ENCODE measurements at places on chromosomes 2 and 18. TPM values are rescaled to one million over a fixed set of nuclear protein-coding genes. Genes with fewer than 3 reads are reported as not detected.

The GALR1 gene
- total RNA-seq, result 0.24 TPM

The INPP1 gene
- total RNA-seq, result 31.8 TPM

The CD28 gene
- 7.4 TPM for total RNA-seq

The KCNG2 gene
- 0.23 TPM for total RNA-seq

The ELOA2 gene
- not detected for total RNA-seq

The ALLC gene
- total RNA-seq, result not detected

The MALL gene
- total RNA-seq, result 21.7 TPM

The STPG4 gene
- total RNA-seq, result 0.75 TPM

The UCN gene
- 1.2 TPM for total RNA-seq

The ASPRV1 gene
- total RNA-seq, result 1.9 TPM

The NIFK gene
- total RNA-seq, result 33.8 TPM

The COL4A4 gene
- total RNA-seq, result 14.1 TPM

The FBXO48 gene
- total RNA-seq, result 1.0 TPM

The MRPL53 gene
- 56.6 TPM for total RNA-seq

The RUFY4 gene
- total RNA-seq, result 0.45 TPM

The WDR35 gene
- 9.8 TPM for total RNA-seq

The REG3G gene
- total RNA-seq, result 0.71 TPM

The MROH2A gene
- not detected for total RNA-seq

The WDFY1 gene
- total RNA-seq, result 56.5 TPM

The SLC30A3 gene
- 1.8 TPM for total RNA-seq

The REV1 gene
- 50.8 TPM for total RNA-seq

The RND3 gene
- 67.0 TPM for total RNA-seq

The C2orf80 gene
- total RNA-seq, result not detected

The ABCB11 gene
- 0.21 TPM for total RNA-seq

The GATA6 gene
- 28.7 TPM for total RNA-seq

The CLIP4 gene
- total RNA-seq, result 50.1 TPM

The GPC1 gene
- 32.3 TPM for total RNA-seq

The TMSB10 gene
- 1,016 TPM for total RNA-seq

The MYOM1 gene
- 26.3 TPM for total RNA-seq

The DPYSL5 gene
- not detected for total RNA-seq

The FABP1 gene
- total RNA-seq, result not detected

The SMC6 gene
- 17.2 TPM for total RNA-seq

The TFCP2L1 gene
- 0.69 TPM for total RNA-seq

The TEX51 gene
- total RNA-seq, result not detected

The UGT1A3 gene
- total RNA-seq, result not detected

The ASNSD1 gene
- total RNA-seq, result 37.7 TPM

The CRYGD gene
- not detected for total RNA-seq

The ERICH2 gene
- 0.69 TPM for total RNA-seq

The IL1A gene
- total RNA-seq, result 0.19 TPM

The ABHD1 gene
- total RNA-seq, result not detected

The CFAP221 gene
- 2.1 TPM for total RNA-seq

The IHH gene
- total RNA-seq, result not detected

The TTL gene
- 46.6 TPM for total RNA-seq

The CDK15 gene
- total RNA-seq, result 3.9 TPM

The CNDP2 gene
- 74.0 TPM for total RNA-seq

The CLEC4F gene
- 0.72 TPM for total RNA-seq

The CAPN14 gene
- 0.21 TPM for total RNA-seq

The POMC gene
- total RNA-seq, result 1.4 TPM

The MC4R gene
- not detected for total RNA-seq

The BUB1 gene
- total RNA-seq, result 2.5 TPM

The ZNF396 gene
- 1.9 TPM for total RNA-seq

The IL36RN gene
- not detected for total RNA-seq

The ABCG5 gene
- total RNA-seq, result not detected

The MARCHF4 gene
- 0.13 TPM for total RNA-seq

The RTKN gene
- total RNA-seq, result 27.7 TPM
